ENCODE measurements at places on chromosomes 1 and 21. TPM values are rescaled to one million over a fixed set of nuclear protein-coding genes. Genes with fewer than 3 reads are reported as not detected.

The TRIM33 gene
- 31.0 TPM for total RNA-seq

The LCE3D gene
- not detected for total RNA-seq

The CLCNKA gene
- total RNA-seq = under 0.01 TPM

DNA sequence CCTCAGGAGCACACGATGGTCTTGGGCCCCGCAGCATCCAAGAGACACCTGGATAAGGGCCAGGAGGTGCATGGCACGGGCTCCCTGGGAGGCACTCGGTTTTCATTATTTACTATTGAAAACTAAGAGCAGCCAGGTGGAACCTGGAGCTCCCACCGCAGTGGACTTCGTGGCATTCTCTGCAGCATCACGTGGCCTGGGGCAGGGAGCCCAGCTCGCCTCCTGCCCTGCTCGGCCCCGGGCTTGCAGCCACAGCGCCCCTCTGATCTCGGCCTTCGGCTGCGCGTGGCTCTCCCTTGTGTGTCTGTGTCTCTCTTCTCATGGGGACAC lies 121.6 kb downstream of the SIK1 start:
- peaks cover 2% of the 10 kb centered on the region for H3K4me1 ChIP-seq
- DNase-seq = no peak
- no peaks in the 10 kb centered on the region for H3K36me3 ChIP-seq
- H3K27ac ChIP-seq = no peak overlapping the region
- H3K27me3 ChIP-seq = peaks cover 3% of the 10 kb centered on the region

- no peak for DNase-seq
- H3K27me3 ChIP-seq = no peaks in the 10 kb centered on the region
- no peaks in the 10 kb centered on the region for H3K36me3 ChIP-seq
- H3K4me3 ChIP-seq = no peak overlapping the region
Measured at GRCh38 chr1:84780000-84780716, 89.9 kb upstream of the SSX2IP start.

GRCh38 chr1:208088319-208088718 lies 155.9 kb downstream of the PLXNA2 start:
- no peaks in the 10 kb centered on the region for H3K36me3 ChIP-seq
- H3K4me3 ChIP-seq = no peak overlapping the region
- H3K27ac ChIP-seq = peak overlapping the region; percentile 96

Measured in thymus (tissue), 14 donors.